ENCODE measurements at places on chromosomes 3 and 15. TPM values are rescaled to one million over a fixed set of nuclear protein-coding genes. Genes with fewer than 3 reads are reported as not detected.

POMGNT2 gene
- 14.3 TPM for polyA plus RNA-seq

RGMA gene
- polyA plus RNA-seq = 0.31 TPM

DBR1 gene
- polyA plus RNA-seq = 7.7 TPM

ANKUB1 gene
- polyA plus RNA-seq = not detected

IL17RE gene
- 0.42 TPM for polyA plus RNA-seq

PTPN9 gene
- 3.5 TPM for polyA plus RNA-seq

SKOR1 gene
- 26.2 TPM for polyA plus RNA-seq

ABCC5 gene
- 22.7 TPM for polyA plus RNA-seq

FBLN2 gene
- 1.2 TPM for polyA plus RNA-seq

All from Purkinje cell (primary cell).